RKO (cell line): ENCODE measurements at places on chromosomes 1 and 21.

GRCh38 chr1:151324390-151324930 lies 2.8 kb downstream of the PI4KB start:
- DNase-seq = no peak

- DNase-seq = peak; percentile 75
These were observed 17.2 kb upstream of the RLF start for GRCh38 chr1:40143891-40144575.

DNA sequence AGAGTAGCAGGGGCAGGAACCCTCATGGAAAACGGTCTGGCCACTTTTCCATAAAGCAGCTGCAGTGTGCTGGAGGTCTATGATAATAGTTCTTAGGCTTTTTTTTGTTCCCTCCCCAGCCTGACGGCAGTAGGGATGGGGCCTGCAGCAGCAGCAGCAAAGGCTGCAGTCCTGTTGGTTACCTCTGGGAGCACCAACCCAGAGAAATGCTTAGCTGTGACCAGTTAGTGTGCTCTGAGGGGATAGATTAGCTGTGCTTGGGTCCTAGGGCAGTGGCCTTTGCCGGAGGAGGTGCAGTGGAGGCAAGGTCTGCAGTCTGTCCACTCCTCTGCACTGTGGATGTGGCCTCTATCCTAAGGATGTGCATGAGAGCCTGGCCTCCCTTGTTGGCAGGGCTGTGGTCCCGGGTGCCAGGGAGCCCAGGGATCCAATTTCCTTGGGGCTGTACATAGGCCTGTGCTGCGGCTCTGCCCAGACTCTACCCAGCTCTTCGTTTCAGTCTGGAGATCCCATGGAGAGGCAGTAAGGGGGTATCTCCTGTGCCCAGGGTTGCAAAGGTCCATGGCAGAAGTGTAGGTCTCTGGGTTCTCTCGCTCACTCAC lies 322.7 kb downstream of the PTBP2 start:
- no peak for DNase-seq

DNA sequence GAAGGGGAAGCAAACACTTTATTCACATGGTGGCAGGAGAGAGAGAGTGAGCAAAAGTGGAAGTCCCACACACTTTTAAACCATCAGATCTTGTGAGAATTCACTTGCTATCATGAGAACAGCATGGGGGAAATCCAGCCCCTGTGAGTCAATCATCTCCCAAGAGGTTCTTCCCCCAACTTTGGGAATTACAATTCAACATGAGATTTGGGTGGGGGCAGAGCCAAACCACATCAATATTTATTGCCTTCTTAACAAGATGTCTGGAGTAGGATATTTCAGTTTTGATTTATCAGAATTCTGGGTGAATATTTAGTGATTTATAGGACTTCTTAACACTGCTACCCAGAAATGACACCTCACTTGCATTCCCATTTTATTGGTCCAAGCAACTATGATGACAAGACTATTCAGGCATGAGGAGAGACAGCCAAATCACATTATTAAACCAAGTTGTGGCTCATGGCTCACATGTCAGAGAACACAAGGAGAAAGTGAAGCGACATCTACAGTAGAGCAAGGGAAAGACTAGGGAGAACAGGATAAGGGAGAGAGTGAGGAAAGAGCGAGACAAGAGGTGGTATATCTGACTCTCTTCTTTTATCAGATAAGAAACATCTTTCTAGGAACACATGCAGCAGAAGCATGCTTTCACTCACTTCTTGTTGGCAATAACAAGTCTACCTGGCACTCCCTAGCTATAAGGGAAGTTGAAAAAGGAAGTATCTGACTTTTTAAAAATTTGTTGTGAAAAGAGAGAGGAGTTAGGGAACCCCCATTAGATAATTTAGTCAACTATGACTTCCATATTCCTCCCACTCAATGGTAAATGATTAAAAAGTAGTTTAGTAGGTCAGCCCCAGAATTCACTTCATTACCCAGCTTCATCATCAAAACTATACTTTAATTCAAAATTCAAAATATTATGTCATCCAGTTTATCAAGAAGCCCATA lies 36.6 kb upstream of the PTPRC start:
- DNase-seq = no peak

- DNase-seq = no peak
These were observed 715.0 kb upstream of the ADAMTS5 start for GRCh38 chr21:27681841-27682240.

GRCh38 chr21:25791319-25791718 lies 56.5 kb downstream of the GABPA start:
- peak; percentile 31 for DNase-seq

- DNase-seq = no peak
These were observed 67.7 kb upstream of the WNT4 start for GRCh38 chr1:22210636-22211035.

GRCh38 chr1:188188317-188188716 lies 1359.6 kb downstream of the PLA2G4A start:
- no peak for DNase-seq

DNA sequence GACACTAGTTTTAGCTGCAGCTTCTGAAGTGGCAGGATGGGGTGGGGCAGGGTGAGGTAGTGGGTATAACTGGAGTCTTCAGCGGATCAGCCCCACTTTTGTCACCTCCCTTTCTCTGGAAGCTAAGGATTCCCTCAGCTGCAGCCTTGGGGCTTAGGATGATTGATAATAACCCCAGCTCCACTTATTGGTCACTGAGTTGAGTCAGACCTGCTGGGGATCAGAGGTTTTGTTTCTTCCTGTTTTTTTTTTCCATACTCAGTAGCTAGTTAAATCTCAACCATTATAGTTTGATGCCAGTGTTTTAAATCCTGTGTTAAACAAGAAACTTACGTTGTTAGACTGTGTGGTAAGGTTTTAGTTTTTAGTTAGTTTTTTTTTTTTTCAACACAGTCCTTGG lies 57.2 kb downstream of the LAMC1 start:
- DNase-seq = no peak

GRCh38 chr1:155320661-155321617 lies at the start of gene RUSC1:
Gene RUSC1 (plus strand): TSS chr1:155320894. CDS start chr1:155321774, 880 bp downstream.
- DNase-seq = no peak

GRCh38 chr1:44805311-44806024 lies 1.7 kb downstream of the DYNLT4 start:
- no peak for DNase-seq

DNA sequence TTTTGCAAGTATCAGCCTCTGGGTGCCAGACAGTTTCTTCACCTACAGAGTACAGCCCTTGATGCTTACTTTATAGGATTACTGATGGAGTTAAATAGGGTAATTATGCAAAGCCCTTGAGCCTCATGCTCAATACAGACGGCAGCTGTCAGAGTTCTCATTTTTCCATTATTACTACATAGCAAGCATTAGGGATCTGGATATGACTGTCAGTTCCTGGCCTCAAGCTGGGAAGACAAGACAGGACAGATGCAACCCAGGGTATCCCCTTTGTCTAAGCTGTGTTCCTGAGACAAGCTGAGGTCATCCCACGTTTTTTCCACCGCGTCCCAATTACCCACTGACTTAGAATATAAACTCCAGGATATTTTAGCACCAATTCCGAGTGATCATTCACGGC lies 94.4 kb downstream of the SLC35F3 start:
- no peak for DNase-seq

DNA sequence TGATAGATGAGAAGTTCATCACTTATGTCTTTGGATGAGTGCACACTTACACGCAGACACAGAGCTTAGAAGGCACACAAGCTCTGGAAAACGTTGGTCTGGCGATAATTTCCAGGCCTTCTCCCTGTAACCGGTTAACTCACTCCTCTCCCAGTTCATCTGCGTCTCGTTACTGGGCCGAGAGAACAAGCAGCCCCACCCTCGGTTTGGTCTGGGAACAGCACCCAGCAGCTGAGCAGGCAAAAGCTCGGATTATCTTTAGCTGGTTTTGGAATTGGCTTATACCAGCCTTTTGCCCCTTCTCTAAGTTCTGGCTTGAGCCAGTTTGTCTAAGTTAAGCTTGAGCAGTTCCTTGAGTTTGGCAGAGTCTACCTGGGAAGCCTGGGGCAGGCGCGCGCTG lies 27.3 kb upstream of the COL6A1 start:
- DNase-seq = no peak

DNA sequence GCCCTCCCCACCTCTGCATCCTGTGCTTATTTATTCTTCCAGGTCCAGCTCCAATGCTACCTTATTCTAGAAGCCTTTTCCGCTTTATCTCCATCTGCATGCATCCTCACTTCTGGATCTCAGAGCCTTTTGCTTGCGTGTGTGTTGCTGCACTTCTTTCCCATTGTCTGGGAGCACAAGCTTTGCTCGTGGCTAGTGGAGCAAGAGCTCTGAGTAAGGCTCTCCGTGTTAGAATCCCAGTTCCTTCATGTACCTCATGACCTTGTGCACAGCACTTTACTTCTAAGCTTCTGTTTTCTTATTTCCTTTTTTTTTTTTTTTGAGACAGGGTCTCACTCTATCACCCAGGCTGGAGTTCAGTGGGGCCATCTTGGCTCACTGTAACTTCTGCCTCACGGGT lies 140.0 kb upstream of the POU3F1 start:
- DNase-seq = no peak

GRCh38 chr1:55387145-55387544 lies 172.0 kb upstream of the USP24 start:
- DNase-seq = no peak

DNA sequence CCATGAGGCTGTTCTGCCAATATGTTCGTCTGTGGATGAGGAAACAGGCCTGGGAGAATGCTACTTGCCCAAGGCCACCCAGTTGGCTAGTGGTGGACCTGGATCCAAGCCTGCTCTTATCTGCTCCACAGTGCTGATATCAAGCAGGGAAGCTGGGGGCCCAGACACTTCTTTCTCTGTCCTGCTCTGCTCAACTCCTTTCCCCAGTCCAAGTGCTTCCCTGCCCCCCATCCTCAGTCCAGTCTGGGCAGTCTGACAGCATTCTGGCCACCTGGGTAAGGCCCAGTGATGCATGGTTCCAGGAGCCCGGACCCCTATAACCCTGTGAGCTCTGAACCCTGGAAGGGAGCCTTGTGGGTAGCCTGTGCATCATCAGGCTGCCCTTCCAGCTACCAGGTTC lies 4.2 kb upstream of the PAQR7 start:
- no peak for DNase-seq

- DNase-seq = no peak
These were observed 170.1 kb downstream of the CDC7 start for GRCh38 chr1:91670781-91671180.

GRCh38 chr1:156703336-156703735 lies 2.0 kb downstream of the CRABP2 start:
- no peak for DNase-seq

GRCh38 chr21:44299085-44299457 lies 782 bp upstream of the PFKL start:
- DNase-seq = peak; percentile 24

- DNase-seq = no peak
These were observed 297.0 kb upstream of the NCAM2 start for GRCh38 chr21:20701235-20701634.

DNA sequence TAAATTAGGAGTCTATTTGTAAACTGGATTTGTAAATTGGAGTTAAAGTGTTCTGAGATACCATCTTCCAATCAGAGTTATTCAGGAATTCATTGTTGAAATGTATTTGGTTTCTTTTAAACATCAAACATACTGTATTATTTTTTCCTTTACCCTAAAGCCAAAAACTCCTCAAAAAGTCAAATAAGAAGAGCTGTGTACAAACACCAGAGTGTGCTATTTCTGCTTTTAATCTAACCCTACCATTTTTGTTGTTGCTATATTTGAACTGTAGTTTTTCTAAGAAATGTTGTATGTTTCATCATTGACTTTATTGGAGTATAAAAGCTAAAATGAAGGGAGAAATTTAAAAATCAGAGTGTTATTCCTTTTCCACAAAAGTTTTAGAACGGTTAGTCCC lies 35.8 kb downstream of the SLC30A7 start:
- no peak for DNase-seq

- DNase-seq = no peak
These were observed 15.6 kb downstream of the ALPL start for GRCh38 chr1:21524686-21525339.

DNA sequence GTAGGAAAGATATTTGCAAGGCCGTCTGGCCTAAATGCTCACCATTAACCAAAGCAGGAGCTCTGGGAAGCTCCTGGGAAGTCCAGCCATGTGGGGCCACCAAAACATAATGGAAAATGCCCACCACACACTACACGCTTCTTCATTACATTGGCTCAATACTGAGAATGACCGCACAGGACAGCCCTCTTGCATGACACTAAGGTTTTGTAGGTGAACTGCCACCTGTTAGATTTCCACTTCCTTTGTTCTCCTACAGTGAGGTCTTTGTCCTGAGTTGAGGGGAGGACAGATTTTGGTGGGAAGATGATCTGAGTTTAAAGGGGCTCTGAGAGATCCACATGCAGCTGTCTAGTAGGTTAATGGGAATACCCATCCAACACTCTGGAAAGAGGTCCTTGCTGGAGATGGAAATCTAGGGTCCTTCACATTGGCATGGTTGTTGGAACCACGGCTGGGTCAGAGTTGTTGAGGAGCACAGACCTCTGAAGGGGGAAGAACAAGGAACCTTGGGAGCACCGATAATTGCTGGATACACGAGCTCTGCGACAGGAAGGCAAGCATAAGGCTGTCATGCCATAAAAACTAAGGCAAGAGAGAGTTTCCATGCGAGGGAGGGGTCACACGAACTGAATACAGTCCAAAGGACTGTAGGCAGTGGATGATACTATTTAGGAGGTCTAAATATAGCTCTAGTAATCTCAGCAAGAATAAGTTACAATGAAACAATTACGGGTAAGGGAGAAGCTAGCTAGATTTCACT lies 105.5 kb upstream of the IRF2BP2 start:
- no peak for DNase-seq

- no peak for DNase-seq
These were observed 23.1 kb downstream of the CFH start for GRCh38 chr1:196674908-196675307.

- no peak for DNase-seq
These were observed 1.2 kb downstream of the NEGR1 start for GRCh38 chr1:72281144-72281543.

DNA sequence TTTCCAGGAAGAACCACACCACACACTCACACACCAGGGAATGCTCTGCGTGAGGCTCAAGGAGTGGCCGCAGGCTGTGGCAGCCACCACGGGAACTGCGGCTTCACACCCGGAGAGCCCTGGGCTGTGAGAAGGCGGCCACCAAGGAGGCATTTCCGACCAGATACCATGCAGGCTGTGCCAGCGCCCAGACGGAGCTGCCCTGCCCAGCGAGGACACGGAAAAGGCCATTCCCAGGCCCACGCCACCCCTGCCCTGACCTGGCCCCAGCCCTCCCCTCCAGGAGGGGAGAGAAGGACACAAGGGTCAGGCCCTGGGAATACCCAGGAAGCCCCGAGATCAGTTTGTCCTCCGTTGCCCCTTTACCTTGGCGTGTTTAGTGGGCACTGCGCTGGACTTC lies 119.3 kb downstream of the NPHP4 start:
- no peak for DNase-seq

- DNase-seq = no peak
These were observed 31.4 kb downstream of the SLC30A7 start for GRCh38 chr1:100927276-100927675.

GRCh38 chr1:46003315-46003714 lies 129.1 kb downstream of the PIK3R3 start:
- no peak for DNase-seq

GRCh38 chr1:160124705-160125478 lies 9.3 kb downstream of the ATP1A2 start:
- DNase-seq = peak; percentile 69

GRCh38 chr1:22747021-22747734 lies 36.5 kb downstream of the EPHB2 start:
- DNase-seq = peak; percentile 63

GRCh38 chr1:43565600-43566360 lies 35.1 kb downstream of the PTPRF start:
- no peak for DNase-seq

- no peak for DNase-seq
These were observed 132.9 kb upstream of the EDN2 start for GRCh38 chr1:41617336-41617735.

GRCh38 chr21:34984356-34985058 lies 64.6 kb downstream of the RUNX1 start:
- DNase-seq = no peak
